ENCODE measurements at places on chromosomes 12 and 14.

GRCh38 chr12:39341179-39341578 lies 101.7 kb downstream of the KIF21A start:
- no peak for DNase-seq

DNA sequence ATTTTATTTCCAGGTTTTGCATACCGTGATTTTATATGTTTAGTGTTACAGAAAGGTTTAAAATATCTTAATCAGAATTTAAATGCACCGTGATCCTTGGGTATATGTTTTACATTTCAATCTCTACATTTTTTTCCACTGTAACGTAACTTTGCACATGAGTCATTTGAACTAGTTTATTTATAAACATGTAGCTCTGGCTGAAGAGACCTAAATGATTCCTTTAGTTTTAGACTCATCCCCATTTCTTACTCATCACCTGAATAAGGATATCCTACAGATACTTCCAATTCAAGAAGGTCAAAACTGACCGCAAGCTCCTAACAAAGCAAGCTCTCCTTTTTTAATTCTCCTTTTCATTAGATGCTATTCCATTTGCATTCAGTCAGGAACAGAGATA lies 42.7 kb upstream of the SLC6A15 start:
- no peak for DNase-seq

DNA sequence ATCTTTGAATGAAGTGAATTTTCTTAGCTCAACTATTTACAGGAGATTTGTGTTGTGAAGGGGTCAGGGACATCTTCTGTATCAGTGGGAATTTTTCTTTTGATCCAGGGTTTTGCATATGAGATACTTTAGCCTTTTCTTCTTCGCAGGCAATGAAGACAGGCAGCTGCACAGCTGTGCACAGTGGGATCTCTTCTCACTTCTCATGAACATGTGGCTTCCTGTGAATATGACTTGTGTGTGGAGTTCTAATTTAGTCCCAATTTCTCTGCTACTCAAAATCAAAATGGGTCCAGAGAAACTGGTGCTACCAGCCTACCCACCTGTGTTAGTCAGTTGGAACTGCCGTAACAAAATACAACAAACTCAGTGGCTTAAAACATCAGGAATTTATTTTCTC lies 37.8 kb downstream of the ARF6 start:
- DNase-seq, result no peak

- peak; percentile 56 for DNase-seq
Observed at GRCh38 chr12:116599285-116600136, 40.3 kb downstream of the MAP1LC3B2 start.

DNA sequence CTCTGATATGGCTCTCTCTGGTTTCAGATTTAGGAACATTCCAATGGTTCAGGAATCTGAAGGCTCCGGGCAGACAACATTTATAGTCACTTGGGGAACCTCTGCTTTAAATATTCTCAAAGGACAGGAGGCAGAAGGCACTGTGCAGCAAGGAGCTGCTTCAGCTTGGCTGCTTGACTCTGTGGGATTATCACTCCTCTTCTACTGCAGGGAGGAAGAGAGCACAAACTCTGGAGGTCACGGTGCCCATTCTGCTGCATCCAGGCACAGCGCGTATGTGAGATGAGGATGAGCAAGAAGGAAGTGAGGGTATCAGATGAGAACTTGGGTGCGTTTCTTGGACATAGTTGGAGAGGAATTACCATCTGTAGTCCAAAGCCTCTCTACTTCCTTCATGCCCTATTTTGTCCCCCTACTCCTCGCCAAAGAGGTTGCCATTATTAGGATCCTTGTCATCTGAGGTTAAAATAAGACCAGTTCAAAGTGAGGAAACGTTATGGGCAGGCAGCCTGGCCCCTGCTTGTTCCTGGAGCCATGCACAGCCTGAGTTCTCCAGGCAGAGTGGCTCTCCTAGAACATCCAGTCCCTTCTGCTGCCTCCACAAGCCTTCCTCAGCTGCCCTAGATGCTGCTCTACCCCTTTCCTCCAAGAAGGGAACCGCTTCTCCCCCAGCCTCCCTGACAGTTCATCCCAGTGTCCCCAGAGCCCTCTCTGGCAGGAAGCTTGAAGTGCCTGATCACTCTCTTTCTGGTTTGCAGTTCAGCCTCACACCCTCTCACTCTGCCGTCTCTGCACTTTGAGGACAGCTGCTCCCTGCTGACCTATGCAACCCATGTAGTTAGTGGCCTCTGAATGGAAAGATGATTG lies 12.5 kb downstream of the FGF6 start:
- no peak for DNase-seq

All from CD4-positive, alpha-beta T cell treated with Interleukin-21 for 1 hour (primary cell).